T follicular helper cell (primary cell): ENCODE measurements at places on chromosomes 3 and 15.

GRCh38 chr3:43048470-43048869 is 57.4 kb downstream of the POMGNT2 start:
- DNase-seq, result no peak

GRCh38 chr3:18282507-18282906 is 142.6 kb downstream of the SATB1 start:
- DNase-seq, result no peak

GRCh38 chr15:69892351-69892750 is 205.4 kb downstream of the TLE3 start:
- DNase-seq, result no peak

DNA sequence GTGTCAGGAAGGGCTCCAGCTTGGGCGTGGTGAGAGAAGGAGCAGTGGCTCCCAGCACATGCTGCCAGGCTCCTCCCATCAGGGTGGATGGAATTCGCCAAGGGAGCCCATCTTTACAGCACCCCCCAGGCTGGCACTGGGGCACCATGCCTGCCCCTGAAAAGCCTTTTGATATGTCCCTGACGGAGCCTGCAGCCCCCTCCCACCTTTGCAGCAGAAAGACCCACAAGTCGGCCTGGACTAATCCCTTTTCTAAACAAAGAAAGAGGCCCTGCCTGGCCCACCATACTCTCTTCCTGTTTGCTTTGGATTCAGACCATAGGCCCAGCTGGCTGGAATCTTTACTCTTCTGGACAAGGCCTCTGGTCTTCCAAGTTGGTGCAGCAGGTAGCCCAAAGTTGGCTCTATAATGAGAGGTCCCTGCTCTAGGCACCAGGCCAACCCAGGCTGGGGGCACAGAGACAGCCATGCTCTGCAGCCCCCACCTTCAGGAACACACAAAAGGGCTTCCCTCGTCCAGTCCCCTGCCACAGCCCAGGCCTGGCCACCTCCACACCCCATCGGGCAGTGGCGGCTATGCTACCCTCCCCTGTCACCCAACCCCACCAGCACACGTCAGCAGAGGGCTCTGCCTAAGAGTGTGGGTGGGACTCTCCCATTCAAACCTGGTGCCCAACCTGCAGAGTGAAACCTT is 5.4 kb downstream of the ANPEP start:
- DNase-seq, result no peak

DNA sequence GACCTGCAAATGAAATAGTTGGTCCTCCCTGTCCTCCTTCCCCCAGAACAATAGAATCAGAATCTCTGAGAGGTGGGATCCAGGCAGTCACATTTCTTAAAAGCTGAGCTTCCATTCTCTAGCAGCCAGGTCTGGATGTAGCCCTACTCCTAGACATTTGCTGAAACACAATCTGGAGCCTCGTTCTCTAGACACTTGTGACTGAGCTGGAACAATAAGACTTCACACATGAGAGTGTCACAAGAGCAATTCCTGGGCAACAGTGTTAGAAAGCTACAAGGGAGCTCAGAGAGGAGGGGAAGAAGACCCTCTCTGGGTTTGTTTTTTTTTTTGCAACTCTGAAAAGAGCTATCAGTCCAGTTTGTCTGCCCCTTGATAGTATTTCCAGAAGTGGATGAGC is 14.5 kb downstream of the CORO2B start:
- DNase-seq, result no peak

DNA sequence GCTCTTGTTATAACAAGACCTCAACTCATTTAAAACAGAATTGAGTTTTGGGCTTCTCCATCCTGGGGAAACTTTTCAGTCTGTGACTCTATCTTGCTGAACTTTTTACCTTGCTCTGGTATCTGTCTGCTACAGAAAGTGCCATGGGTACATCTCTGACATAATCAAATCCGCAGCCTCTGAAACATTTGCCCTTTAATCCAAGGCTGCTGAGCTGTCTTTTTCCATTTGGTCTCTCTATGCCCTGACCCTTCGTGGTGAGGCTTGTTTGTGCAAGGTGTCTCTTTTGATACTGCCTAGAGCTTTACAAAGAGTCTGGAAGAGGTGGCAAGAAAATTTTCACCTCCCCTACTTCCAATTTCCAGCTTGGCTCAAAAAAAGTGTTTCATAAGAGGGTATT is 11.3 kb downstream of the TMEM108 start:
- DNase-seq, result no peak

GRCh38 chr15:74024687-74025086 is 30.2 kb downstream of the PML start:
- DNase-seq, result no peak

- no peak for DNase-seq
These were observed 174.5 kb downstream of the GOLGA6L6 start for GRCh38 chr15:20367093-20367492.

GRCh38 chr15:83999396-84000135 is 236.0 kb upstream of the GOLGA6L4 start:
- no peak for DNase-seq

DNA sequence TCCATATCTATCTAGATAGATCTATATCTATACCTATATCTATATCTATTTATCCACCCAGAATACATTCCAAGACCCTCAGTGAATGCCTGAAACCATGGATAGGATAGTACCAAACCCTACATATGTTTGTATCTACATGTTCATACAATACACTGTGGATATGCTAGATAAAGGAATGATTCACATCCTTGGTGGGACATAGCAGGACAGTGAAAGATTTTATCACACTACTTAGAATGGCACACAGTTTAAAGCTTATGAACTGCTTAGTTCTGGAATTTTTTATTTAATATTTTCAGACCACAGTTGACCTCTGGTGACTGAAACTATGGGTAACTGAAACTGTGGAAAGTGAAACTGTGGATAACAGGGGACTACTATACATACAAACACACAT is 198.8 kb upstream of the TTC14 start:
- DNase-seq, result no peak

DNA sequence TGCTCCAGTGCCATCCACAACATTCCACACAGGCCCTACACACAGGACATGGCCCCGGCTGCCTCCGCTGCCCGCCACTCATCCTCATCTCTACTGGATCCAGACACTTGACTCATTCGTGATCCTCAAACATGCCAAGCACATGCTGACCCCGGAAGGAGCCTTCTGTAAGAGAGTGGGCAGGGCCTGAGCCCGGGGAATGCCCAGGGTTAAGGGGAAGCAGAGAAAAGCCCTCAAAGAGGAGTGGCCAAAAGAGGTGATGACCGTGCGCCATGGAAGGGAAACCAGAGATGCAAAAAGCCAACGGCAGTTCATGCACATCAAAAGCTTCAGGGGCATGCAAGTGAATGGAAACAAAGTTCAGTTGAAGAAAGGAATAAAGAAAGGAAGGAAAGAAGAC is 46.1 kb downstream of the RFTN1 start:
- DNase-seq, result peak; percentile 28

DNA sequence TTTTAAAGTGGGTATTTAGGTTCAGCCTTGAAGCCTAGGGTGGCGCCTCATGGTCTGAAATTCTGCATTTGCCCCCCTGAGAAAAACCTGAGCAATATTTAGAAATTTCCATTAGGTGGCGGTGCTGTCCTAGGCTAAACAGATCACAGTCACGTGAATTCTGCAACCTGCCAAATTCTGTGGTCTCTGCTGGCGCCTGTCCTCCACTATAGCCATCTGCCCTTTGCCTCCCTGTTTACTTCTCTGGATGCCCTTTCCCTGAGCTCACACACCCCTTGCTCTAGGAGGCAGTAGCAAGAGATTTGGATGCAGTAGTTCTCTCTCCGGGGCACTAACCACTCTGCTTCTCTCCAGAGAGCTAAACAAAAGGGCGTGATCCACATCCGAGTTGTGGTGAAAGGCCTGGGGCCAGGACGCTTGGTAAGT is 9.1 kb downstream of the MRPS11 start:
- DNase-seq, result no peak

- no peak for DNase-seq
These were observed 119.5 kb downstream of the USP13 start for GRCh38 chr3:179772297-179772696.

- DNase-seq, result no peak
These were observed 33.8 kb downstream of the FMN1 start for GRCh38 chr15:33160581-33161165.

DNA sequence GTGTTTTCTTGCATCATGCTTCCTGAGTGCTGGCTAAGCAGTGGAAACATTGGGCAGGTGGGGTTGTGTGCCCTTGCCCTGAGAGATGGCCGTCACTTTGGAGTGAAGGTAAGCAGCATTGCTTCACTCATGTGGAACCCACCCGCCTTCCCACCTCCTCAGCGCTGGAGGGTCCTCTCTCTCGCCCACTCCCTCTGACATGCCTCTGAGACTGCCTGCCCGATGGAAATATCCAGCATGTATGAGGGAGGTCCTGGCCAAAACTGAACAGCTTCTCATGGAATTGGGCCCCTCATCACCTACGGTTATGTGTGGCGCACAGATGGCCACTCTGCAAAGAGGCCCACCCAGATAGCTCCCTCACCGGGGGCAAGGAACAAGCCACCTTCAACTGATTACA is 48.6 kb downstream of the SMAD3 start:
- DNase-seq, result no peak

- DNase-seq, result no peak
These were observed 8.6 kb upstream of the TP63 start for GRCh38 chr3:189622629-189623028.

GRCh38 chr15:38351466-38351865 is 98.8 kb downstream of the SPRED1 start:
- no peak for DNase-seq

- no peak for DNase-seq
These were observed 50.0 kb upstream of the ARHGEF26 start for GRCh38 chr3:154071146-154071545.

- no peak for DNase-seq
These were observed 98.0 kb upstream of the RORA start for GRCh38 chr15:61327019-61327631.

DNA sequence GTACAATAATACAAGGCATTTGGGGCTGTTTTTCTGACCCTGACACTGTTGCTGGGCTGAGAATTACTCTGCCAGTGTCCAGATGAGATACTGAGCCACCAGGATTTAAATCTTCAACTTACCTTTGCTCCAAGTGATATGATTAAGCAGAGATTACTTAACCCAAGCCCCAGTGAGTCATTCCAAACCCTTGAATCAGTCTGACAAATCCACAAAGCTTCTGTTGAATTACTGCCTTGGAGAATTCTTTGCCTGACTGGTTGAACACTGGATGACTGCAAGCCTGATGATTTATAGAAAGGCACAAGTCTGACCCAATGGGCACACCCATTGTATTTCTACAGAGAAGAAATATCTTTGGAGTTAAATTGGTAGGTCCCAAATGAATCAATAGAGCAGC is 88.2 kb upstream of the TSC22D2 start:
- no peak for DNase-seq

GRCh38 chr3:42745776-42746454 is 27.1 kb downstream of the CCDC13 start:
- DNase-seq, result no peak

DNA sequence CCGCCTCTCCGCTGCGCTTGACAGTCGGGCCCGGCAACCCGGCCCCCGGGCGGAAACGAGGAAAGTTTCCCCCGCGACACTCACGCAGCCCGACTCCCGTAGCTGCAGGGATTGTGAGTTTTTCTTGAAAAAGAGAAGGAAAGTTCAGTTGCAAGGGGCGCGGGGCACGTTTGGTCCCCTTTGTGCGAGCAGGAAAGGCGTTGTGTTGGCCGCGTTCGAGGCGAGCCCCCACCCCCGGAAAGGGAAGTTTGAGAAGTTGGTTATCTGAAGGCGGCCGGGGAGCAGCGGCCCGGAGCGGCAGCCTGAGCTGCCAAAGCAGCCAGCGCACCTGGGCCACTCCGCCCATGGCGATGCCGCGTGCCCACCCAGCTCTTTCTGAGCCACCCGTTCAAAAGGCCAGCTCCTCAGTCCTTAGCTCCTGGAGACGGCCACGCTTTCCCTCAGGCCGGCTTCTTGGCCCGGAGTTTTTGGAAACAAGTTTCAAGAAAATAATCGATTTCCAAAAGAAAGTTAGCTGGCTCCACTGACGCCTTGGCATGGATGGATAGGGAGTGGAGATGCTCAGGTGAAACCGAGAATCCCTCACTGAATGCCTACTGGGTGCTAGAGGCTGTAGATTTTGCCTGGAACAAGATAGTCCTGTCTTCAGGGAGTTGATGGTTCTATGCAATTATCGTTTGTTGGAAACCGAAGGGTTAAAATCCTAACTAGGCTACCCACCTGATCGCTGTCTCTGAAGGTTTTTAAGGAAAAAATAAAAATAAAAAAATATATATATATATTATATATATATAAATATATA is 832 bp downstream of the TGFBR2 start:
- peak; percentile 37 for DNase-seq

GRCh38 chr3:50296721-50297383 is 2.4 kb downstream of the HYAL3 start:
- DNase-seq, result no peak

- no peak for DNase-seq
These were observed 55.2 kb upstream of the CNTN6 start for GRCh38 chr3:1037631-1038030.

DNA sequence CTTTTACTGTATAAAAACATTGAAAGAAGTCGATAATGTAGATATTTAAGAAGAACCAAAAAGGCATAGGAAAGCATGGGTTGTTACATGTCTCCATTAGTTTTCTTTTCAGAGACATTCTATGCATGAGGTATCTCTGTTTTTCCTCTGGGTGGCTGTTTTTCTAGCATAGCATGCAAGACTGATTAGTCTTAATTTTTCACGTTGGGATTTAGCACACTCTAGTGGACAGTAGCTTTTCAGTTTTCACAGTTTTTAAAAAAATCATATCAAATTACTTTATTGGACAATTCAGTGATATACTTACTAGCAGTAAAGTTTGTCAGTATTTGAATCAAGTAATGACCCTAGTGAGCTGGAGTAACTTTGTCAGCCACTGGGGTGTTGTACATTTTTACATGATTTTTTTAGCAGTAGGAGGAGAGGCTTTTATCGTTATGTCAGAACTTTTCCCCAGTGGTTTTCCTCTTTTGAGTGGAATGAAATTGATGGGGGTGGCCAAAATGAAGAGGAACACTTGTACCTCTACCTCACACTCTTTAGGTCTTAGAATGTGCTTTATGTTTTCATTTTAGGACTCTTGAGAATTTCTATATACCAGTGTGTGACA is 57.2 kb downstream of the SEC22A start:
- no peak for DNase-seq

DNA sequence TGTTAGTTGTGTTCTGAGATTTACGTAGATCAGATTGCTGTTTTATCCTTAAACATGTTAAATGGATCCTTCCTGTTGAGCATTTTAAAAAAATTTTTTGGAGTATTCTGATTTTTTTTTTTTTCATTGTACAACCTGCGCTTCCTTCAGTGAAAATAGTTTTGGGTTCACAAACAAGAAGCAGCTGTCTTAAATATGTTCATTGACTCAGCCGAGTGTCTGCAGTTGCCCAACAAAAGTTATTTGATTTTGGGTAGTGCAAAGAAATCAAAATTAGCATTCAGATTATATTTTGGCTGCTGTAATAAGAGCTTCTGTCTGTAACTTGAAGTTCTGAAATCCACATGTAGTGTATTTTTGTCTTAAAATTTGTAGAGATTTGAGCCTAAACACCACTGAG is 148.2 kb downstream of the BBX start:
- DNase-seq, result no peak

DNA sequence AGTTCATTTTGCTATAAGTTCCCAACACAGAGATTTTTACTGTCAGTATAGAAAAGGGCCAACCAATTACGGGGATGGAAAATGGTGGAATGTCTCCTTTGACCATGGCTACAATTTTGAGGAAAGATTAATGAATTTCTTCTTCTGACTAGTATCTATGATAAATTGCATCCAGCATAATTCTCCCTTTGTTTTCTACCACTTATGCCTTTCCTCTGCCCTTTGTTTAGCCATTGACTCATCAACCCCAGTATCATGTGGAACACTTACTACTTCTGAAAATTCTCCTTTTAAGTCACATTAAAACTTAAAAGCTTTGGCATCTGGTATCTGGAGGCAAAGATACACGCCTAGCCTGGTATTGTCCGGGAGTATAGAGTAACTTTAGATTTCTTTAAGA is 92.9 kb upstream of the CADPS start:
- DNase-seq, result no peak
